ENCODE measurements at places on chromosomes 4 and X. TPM values are rescaled to one million over a fixed set of nuclear protein-coding genes. Genes with fewer than 3 reads are reported as not detected.

Gene TMPRSS11D
- not detected for total RNA-seq

Gene IQCM
- total RNA-seq = 0.68 TPM

Gene NAP1L2
- total RNA-seq = 2.3 TPM

Gene CBLL2
- total RNA-seq = not detected

Gene DCHS2
- total RNA-seq = 0.32 TPM

Data from hepatocyte (in vitro differentiated cells).